ENCODE measurements at places on chromosomes 11 and 22.

GRCh38 chr11:120335556-120335907, 681 bp upstream of the ARHGEF12 start:
- DNase-seq = no peak

- DNase-seq = no peak
Observed at GRCh38 chr11:2520736-2521035, 75.9 kb downstream of the KCNQ1 start.

GRCh38 chr11:65833297-65834030, at the start of gene SNX32:
Gene SNX32 (plus strand): TSS chr11:65833963. CDS start chr11:65834066, 103 bp downstream.
- peak; percentile 27 for DNase-seq

GRCh38 chr11:328012-328411, 7.4 kb upstream of the IFITM3 start:
- DNase-seq = no peak

GRCh38 chr22:33328789-33329296, 270.7 kb upstream of the SYN3 start:
- DNase-seq = no peak

DNA sequence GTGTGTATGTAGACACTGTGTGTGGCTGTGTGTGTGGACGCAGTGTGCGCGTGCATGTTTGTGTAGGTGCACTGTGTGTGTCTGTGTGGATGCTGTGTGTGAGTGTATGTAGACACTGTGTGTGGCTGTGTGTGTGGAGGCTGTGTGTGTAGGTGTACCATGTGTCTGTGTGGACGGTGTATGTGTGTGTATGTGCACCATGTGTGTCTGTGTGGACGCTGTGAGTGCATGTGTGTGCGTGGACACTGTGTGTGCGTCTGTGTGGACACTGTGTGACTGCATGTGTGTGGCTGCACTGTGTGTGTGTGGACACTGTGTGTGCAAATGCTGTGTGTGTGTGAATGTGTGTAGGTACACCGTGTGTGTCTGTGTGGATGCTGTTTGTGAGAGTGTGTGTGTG, 10.3 kb downstream of the TRPM5 start:
- no peak for DNase-seq

- DNase-seq = no peak
Observed at GRCh38 chr22:40310768-40311120, 35.6 kb upstream of the ADSL start.

DNA sequence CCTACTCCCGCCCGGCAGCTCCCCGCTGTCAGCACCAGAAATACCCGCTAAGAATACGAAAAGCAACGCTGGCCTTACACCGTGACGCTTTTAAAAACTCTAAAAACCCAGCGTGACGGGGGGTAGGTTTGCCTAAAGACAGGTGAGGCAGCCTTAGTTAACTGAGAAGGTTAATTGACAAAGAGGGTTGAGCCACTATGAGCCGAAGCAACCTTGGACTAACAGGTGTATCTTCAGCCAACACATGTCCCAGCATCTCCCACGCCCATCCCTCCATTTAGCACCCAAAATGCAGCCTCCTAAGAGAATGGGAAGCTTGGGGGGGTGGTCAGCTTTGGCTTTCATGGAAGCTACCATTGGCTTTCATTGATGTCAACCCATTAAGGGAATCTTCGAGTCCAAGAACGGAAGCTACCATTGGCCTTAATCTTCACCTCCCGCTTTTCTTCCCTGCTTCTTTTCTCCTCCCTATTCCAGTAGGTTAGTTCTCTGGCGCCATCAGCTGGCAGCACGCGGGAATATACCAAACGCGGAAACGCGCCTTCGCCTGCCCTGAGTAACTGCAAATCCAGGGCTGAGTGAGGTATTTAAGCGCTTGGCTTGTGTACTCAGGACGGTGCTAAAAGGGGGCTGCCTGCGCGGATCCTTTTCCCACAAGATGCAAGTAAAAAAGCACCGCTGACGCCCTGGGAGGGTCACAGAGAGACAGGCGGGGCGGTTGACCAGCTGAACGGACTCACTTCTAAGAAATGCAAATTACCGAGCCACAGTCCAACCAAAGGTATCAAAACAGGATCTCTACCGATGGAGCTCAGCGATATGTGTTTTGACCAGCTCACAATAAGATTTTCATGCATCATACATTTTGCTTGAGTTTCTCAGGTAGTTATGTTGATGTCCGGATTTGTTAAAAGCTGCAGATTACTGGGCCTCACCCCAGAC, 38.5 kb upstream of the GLYATL1 start:
- DNase-seq = no peak

DNA sequence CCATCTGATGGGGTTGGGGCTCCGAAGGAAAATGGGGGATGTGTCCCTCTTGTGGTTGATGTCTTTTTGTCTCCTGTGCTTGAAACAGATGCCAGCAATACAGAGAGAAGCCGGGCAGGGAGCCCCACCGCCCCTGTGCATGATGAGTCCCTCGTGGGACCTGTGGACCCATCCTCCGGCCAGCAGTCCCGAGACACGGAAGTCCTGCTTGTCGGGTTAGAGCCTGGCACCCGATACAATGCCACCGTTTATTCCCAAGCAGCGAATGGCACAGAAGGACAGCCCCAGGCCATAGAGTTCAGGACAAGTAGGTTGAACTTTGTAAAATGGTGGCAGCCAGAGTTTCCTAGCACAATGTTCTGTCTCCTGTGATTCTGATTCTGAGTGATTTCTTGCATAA, 91.7 kb upstream of the OR4B1 start:
- no peak for DNase-seq

DNA sequence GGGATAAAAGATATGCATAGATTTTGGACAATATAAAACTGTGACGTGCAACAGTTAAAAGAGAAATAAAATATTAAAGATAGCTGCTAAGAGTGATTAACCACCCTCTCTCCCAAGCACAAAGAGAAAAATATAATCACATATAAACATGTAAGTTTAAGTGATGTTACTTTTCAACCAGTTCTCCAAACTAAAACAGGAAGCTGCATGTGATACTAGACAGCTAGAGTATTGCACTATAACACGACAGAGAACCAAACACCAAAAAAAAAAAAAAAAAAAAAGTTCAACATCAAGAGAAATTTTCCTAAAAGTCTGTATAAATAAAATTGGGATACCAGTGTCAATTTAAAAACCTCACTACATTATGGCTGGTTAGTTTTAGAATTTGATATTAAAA, 79.1 kb downstream of the PICALM start:
- no peak for DNase-seq

DNA sequence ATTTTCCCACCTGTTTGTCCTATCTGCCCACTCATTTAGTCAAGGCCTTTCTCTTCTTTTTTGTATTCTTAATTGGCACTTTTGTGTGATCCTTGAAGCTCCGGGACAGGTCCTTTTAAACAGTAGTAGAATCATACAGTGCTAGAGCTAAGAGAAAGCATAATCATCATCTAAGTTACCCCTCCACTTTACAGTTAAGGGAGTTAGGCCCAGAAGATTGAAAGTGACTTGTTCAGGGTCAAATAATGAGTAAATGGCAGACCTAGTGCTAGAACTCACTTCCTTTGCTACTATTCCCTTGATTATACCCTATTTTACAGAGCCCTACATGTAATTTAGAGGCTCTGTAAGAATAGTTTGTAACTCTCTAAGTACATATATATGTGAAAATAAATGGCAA, 2.5 kb downstream of the USP47 start:
- DNase-seq = no peak

DNA sequence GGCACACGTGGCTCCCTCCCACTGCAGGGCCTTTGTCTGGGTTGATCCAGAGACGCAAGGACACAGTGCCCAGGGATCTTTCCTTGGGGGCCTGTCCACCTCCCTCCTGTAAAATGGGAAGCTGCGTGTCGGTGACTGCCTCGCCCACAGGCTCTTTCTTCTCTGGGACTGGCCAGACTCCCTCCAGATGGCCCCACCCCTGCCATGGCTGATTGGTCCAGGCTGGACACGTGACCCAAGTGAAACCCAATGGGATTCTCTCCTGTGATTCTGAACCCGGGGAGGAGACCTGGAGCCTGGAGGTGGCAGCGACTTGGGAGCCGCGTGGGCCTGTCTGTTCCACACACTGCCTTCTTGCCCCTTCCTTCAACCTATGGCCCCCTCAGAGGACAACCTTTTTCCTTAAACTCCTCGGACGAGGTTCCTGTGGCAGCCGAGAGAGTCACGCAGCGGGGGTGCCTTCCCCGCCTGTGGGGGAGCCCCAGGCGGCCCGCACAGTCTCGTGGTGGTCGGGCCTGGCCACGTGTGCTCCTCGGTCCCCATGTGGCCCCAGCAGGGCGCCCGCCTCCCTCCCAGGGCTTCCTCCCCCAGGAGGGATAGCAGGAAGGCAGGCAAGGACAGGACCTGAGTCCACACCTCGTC, 12.4 kb upstream of the MPPED1 start:
- no peak for DNase-seq

DNA sequence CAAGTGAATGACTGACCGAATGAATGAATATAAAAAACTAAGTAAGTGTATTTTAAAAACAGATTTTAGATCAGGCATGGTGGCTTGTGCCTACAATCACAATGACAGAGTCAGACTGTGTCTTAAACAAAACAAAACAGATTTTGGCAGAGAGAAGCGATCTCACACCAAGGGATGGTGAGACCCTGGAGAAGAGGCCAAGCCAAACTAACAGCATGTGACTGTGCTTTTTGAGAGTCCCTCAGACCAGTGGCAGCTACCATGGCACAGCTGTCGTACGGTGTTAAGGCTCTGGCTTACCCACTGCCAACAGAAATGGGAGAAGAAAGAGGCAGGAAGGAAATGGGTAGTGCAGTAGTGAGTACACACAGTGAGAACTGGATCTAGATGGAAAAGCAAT, 60.6 kb downstream of the SGSM3 start:
- no peak for DNase-seq

- DNase-seq = no peak
Observed at GRCh38 chr11:61945191-61945590, 5.0 kb upstream of the BEST1 start.

GRCh38 chr22:42901790-42902508, 44.9 kb upstream of the ARFGAP3 start:
- no peak for DNase-seq

DNA sequence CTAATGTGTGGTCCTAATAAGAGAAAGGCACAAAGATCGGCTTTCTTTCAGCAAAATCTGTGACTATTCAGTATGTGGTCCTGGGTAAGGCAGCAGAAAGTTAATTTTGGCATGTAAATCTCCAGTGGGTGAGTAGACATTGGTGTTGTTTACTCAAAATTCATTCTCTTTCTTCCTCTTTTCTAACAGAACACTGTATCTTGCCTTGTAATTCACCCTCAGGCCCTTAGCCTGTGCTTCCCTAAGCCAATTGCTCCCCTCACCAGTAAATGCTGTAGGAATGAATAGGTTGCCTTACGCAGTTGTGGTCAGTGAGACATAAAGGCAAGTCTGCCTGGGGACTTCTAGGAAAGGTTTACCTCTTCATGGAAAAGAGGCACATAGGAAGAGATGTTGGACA, 49.9 kb upstream of the PDE3B start:
- no peak for DNase-seq

- no peak for DNase-seq
Observed at GRCh38 chr11:124570160-124570559, 363 bp downstream of the OR8A1 start.

- no peak for DNase-seq
Observed at GRCh38 chr11:28417601-28418323, 309.6 kb downstream of the METTL15 start.

- DNase-seq = no peak
Observed at GRCh38 chr11:118924591-118925585, 838 bp downstream of the BCL9L start.

- DNase-seq = no peak
Observed at GRCh38 chr11:114262681-114263512, 33.3 kb upstream of the NNMT start.

DNA sequence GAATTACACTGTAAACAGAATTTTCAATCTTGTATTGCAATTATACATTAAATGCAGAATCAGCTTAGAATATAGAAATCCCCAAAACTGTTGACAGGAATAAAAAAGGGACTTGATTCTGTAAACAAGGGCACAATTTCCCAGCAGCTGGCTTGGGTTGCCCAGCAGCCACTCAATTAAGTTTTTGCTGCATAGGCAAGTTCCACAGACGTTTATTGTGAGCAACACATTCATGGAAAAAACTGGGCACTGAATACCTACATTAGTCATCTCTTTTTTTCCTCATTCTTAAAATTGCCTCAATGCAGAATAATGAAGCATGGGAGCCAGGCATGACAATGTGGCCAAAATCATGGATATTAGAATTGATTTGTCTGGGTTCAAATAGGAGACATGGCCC, 421.8 kb upstream of the ANO5 start:
- no peak for DNase-seq

- no peak for DNase-seq
Observed at GRCh38 chr11:61061081-61061826, 41.0 kb upstream of the CD5 start.

DNA sequence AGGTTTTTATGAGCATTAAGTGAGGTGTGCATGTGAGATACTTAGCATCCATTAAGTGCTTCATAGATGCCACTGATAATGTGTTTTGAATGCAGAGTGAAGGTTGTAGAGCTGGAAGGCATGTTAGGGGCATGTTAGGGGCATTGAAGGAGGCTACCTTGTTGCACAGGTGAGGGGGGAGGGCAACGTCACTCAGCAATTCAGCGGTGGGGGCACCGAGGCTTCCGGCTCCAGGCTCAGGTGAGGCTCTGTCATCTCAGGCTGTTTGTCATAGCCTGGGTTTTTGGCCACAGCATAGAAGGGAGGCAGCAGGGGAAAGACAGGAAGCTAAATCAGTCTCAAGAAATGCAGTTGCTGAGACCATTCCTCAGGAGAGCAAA, 299.0 kb downstream of the NTM start:
- DNase-seq = no peak

GRCh38 chr11:1878137-1879031, 13.3 kb downstream of the PRR33 start:
- no peak for DNase-seq

DNA sequence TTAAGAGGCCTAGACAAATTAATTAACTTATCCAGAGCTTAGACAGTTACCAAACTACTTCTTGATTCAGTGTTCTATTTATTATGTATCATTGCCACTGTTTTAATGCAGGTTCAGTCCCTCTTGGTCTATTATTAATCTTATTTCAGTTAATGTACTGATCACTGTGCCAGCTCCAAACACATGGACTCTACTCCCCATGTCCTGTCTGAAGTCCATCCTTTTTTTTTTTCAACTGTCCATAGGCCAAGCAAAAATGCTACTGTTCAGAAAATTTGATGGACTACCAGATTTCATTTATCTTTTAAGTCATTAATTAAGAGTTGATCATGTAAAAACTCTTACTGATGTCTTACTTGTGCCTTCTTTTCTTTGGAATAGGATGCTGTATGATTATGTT, 11.9 kb downstream of the POLD3 start:
- DNase-seq = no peak

All from BJ (cell line).